ENCODE measurements at places on chromosomes 7 and 10.

DNA sequence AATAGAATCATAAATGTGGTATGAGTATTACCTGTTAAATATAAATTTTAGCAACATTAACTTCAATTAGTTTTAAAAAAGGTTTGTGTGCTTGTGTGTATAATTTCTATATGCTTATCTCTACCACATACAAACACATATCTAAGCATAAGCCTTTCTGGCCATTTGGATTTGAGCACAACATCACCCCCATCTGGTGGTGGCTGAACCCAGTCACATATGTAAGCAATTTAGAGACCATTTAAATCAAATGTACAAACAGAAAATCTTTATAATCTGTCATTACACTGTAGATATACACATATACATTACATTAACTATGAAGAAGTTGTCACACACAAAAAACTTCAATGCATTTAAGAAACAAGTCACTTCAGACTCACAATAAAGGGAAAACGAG lies 31.7 kb downstream of the GPR22 start:
- DNase-seq = no peak

DNA sequence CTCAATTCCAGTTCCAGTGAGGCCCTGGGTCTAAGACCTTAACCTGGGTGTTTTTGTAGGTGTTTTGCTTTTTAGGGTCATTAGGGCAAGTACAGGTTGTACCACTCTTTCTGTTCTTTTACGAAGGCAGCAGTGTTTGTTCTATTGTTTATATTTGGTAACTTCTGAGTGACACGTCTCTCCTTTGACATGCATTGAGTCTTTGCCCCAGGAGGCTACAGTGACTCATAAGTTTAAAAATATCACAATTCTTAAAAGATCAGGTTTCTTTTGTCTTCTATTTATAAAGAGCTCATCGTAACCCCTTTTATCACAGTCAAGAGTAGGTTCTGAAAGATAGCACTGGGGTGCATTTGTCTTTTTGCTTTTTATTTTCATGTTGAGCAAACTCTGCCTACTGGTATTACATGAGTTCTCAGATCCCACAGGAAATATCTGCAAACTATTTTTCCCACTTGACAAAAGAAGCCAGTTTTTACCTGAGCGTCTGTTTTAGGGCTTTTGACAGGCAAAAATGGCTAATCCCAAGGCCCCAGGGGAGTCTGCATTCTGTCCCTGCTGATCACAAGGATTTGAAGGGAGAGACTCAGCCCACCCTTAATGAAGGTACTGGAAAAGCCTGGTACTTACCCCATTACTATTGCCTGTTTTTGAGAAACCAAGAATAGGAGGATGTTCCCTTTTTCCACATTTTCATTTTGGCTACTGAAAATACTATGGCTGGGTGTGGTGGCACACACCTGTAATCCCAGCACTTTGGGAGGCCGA lies 7.9 kb downstream of the NUDT13 start:
- no peak for DNase-seq

DNA sequence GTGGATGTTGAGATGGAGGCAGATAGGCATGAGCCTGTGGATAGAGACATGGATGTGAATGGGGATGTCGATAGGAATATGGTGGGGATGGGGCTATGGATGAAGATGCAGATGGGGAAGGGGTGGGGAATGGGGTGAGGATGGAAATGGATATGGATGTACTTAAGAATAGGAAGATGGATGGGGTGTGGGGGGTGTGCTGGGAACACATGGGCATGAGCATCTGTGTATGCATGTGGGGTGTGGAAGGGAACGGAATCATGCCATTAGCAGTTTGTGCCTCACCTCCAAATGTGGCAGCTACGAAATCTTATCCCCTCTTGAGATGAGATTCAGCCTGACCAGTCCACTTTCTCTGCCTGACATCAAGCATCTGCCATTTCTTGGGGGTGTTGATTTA lies 359.5 kb upstream of the MGMT start:
- no peak for DNase-seq

GRCh38 chr10:64211466-64211865 lies 690.3 kb downstream of the REEP3 start:
- no peak for DNase-seq

DNA sequence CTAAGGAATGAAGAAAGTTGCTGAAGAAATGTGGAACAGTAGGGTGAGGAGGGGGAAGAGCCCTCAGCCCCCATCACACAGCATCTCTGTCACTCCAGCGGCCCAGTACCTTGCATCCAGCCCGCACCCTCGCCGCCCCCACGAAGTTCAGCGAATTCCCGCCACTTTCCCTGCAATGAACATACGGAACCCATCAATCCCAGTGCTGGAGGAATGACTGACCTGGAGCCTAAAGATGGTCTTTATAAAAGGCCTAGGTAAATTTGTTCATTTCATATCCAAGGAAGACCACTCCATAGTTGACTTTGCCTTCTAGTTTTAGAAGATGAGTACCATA lies 779 bp upstream of the KIF5B start:
- no peak for DNase-seq

- DNase-seq = no peak
Measured at GRCh38 chr7:96685353-96685752, 24.3 kb downstream of the SEM1 start.

GRCh38 chr7:74726309-74727101 lies 47.3 kb upstream of the NCF1 start:
- no peak for DNase-seq

- DNase-seq = no peak
Measured at GRCh38 chr7:38541440-38541839, 89.7 kb downstream of the AMPH start.

- no peak for DNase-seq
Measured at GRCh38 chr7:141178486-141179135, 104.7 kb downstream of the TMEM178B start.

DNA sequence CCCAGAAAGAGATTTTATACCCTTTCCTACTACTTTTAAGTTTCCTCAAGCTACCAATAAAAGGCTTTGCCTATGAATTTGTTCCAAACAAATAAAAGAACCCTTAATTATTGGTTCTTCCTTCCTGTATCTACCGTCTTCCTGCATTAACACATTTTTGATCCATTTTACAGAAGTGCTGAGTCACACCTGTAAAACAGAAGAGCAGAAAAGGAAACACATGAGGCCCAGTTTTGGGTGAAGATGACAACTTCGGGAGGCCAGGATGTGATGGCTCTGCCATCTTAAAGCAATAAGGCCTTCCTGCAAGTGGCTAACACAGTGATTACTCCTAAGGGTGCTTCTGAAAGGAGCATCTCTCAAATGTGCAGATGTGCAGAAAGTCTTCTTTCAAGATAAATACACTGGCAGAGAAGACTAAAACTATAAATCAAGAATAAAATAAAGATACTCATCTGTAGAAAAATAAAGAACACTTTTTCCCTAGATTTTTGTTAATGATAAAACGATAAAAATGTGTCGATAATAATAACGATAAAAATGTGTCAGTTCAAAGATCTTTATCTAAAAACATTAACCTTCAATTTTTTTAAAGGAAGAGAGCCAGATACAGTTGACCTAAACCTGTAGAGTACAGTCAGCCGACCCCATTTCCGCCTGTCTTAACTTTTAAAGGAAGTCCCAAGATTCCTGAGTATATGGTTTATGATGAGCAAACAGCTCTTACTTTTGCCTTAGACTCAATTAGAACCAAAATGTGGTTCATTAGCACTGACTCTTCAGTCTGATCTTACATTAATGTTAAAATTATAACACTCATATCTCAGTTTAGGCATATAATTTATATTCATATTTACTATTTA lies 108.6 kb downstream of the UBE2H start:
- DNase-seq = no peak

- DNase-seq = no peak
Measured at GRCh38 chr10:58967551-58968388, 208.7 kb upstream of the PHYHIPL start.

- DNase-seq = no peak
Measured at GRCh38 chr10:28761084-28761846, 83.9 kb downstream of the BAMBI start.

DNA sequence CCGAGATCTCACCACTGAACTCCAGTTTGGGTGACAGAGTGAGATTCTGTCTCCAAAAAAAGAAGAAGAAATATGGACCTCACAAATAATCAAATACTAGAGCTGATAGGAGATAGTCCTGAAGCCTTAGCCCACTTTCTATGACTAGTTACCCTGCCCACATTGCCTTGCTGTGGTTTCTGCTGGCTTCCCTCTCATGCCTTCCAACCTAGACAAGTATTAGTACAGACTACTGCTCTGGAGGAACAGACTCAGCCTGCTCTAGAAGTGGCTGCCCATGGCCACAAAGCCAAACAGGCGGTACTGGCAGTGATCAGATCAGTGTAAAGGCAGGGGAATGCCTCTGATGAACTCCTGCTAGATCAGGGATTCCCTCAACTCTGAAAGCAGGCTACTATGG lies 89.7 kb upstream of the PRKAR2B start:
- DNase-seq = no peak

DNA sequence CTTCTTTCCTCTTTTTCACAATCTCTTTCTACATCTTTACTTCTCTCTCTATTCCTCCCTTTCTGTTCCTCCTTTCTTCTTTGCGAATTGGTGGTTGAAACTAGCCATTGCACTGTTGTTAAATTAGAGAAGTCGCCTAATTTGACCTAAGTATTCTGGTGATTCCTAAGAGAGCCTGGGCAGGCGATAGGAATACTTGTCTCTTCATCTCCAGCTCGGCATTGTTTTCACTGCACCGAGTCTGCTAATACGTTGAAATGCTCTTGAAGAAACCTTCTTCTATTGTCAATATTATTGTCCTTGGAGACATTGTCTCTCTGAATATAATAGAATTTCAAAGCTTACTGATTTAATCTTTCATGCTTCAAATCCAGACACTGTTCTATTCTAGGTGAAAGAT lies 31.7 kb downstream of the KCND2 start:
- no peak for DNase-seq

DNA sequence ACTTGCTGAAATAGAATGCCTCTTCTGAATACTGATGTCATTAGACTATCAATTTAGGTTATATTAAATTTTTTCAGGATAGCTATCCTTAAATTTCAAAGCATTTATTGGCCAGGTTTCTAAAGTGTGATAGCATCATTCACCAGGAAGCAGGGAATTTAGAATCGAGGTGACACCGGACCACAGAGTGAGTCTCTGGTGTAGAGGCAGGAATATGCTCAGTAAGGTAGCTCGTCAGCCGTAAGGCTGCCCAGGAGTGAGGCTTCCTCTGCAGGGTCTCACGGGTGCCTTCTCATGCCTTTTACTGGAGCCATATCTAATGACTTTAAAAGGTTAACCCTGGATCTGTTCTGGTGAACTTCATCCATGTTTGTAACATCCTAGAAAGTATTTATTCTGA lies 170.8 kb upstream of the KLF14 start:
- DNase-seq = no peak

DNA sequence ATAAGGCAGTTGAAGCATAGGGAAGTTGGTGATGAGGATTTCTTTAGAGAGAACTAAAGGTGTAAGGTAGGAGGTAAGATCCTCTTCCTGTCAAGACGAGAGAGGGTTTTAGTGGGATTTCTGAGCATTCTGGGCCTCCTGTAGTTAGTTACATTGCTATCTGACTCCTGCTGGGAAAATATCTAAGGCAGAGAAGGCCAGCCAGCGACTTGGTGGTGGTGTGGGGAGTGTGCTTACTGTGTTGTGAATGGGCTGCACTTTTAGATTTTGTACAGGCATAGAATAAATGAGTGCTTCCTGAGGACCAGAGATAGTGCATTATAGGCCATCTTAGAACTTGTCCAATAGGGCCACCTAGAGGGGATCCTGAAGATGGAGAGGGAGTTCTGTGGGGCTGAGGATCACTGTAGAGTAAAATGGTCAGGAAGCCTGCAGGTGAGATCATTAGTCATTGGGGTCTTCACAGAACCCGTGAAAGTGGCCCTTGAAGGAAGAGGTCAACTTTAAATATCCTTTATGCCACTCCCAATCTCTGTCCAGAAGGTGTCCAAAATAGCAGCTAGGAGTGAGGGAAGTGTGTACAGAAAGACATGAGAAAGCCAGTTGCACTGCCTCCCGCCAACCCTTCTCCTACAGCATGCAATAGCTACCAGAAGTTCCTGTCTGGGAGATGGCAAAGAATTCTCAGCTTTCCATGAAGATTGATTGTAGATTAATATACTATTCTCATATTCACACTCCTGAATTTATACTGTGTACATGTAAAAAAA lies 266.6 kb downstream of the POLR1F start:
- DNase-seq = no peak

DNA sequence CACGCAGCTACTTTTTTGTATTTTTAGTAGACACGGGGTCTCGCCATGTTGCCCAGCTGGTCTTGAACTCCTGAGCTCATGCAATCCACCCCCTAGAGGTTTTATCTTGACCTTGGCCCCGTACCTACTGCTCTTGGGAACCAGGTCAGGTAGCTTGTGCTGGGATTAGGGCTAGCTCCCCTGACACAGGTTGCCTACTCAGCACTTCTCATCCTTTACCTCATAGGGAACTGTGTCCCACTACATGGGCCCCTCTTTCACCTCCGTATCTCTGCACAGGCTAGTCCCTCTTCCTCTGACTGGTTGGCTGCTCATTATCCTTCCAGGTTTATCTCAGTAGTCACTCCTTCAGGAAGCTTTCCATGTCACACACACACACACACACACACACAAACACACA lies 58.0 kb upstream of the ITPRID1 start:
- DNase-seq = no peak

DNA sequence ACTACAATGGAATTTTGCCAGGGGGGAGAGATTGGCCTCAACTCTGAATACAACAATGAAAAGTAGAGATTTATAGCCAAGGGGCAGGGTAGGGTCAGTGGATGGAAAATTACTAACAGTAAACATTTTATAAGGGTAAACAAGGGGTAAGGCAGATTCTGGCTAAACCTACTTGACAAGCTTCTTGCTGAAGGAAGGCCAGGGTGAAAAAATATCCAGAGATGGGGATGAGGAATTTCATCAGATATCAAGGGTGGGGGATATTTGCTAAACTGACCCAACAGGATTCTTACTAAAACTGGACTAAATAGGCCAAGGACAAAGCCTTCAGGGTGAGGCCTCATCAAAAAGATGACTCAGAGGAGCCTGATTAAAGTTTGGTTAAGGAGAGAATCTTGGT lies 156.3 kb downstream of the RTKN2 start:
- DNase-seq = no peak

DNA sequence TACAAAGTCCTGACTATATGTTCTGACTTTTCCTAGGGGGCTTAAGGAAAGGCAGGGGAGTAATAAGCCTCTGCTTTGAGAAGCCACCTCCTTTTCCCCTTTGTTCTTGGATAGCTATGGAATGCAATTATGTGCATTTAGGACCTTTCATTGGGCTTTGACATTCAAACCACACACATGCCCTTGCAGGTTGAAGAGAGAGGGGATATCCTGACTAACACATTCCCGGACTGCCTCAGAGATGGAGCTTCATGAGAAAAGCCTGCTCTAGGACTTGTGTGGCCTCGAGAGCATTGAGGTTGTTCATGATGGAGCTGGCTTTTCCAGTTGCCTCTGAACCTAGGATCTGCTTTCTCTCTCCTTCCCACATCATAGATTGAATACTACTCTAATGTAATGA lies 694.5 kb downstream of the LRMDA start:
- no peak for DNase-seq

Data from stimulated activated CD8-positive, alpha-beta memory T cell treated with anti-CD3 and anti-CD28 coated beads, Interleukin-4, amount 100 ng/mL, for 1 hour (primary cell).